ENCODE measurements at places on chromosomes 5 and 9.

GRCh38 chr5:156137071-156137869, 189.7 kb upstream of the SGCD start:
- DNase-seq: no peak

GRCh38 chr5:55599148-55600050, 64.6 kb upstream of the PLPP1 start:
- no peak for DNase-seq

GRCh38 chr5:116908537-116908936, 333.9 kb upstream of the SEMA6A start:
- no peak for DNase-seq

DNA sequence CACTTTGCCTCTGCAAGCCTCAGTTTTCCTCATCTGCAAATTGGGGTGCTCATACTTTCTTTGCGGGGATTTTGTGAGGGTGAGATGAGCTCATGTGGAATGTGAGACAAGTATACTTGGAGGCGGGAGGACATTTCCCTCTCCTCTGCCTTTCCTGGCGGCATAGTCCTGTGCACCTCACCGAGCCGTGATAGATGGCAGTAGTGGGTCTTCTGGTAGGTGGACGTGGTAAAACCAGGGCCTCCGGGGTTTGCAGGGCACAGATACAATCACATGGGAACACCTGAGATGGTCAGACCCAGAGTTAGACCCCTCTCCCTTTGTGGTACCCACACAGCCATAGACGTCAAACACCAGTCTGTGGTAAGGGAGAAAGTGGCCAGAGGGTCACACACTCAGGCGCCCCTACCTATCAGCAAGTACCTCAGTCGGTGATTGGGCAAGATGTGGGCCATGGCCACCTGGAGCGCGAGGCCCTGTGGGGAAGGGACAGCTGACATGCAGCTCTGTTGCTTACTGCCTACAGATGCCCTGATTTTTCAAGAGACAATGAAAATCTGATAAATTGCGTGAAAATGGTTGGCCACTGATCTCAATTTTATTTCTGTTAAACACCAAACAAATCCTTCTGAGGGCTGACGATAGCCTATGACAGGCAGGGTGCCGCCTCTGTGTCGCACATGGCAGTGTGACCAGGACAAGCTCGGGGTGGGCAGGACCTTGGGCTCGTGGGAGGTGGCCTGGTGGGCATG, 9.9 kb downstream of the ERGIC1 start:
- no peak for DNase-seq

DNA sequence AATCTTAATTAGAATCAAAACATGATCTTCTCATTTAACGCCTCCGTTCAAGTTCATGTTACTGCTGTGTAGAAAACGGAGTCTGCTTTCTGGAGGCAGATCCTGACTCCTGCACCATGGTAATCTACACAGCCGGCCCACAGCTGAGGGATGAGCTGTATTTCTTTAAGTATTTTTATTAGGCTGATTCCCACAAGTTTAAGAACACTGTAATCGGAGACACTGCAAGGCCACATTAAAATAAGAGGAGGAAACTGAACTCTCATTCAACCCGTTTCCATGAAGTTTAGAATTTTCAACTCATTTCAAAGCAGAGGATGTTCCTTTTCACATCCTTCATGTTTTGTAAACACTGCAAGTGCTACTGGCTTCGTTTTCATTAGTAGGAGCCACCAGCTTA, 372.2 kb downstream of the NFIB start:
- DNase-seq: no peak

- DNase-seq: no peak
These were observed 363.0 kb upstream of the RIOK2 start for GRCh38 chr5:97545886-97546535.

DNA sequence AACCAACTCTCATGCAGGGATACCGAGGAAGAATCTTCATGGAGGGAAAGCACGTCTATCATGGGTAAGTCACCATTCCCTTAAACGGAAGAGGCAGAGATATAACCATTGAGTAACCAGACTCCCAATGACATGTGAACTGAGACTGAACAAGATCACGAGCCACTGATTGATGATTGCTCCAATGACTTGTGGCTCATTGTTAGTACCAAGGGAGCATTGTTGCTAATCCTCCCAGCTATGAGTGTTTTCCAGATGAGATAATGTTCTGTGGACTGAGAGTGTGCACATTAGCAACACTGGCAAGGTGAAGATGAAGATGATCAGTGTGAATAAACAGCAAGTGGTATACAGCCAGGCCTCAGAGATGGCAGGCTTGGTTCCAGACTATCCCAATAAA, 219.2 kb upstream of the MAP3K1 start:
- DNase-seq: peak; percentile 58

DNA sequence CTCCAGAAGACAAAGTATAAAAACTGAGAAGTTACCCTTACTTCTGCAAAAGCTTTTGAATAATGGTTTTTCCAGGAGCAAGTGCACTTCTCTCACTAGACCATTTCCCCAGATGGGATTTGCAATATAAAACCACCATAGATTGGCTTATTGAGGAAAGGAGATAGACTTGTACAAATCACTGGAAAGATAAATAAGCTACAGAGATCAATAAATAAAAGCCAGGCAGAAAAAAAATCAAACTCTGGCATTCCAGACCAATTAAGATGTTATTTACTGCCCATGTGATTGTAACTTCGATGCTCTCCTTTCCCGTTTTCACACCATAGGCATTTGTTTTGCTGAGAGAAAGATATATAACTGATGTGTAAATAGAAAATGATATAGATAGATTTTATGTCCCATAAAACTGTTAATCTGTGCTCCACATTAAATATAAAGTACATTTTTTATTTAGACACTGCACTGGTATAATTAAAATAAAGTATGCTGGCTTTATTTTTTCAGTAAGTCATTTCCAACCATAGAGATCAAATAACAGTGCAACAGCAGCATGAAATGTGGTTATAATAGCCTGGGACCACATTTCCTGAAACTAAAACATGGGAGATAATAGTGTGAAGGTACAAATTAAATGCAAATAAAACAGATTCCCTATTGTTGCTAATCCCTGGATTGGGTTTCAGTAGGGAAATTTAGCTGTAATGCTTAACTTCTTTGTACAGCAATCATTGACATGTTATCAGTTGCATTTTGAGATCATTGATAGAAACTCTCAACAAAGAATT, 177.7 kb downstream of the NR2F1-AS1 start:
- no peak for DNase-seq

DNA sequence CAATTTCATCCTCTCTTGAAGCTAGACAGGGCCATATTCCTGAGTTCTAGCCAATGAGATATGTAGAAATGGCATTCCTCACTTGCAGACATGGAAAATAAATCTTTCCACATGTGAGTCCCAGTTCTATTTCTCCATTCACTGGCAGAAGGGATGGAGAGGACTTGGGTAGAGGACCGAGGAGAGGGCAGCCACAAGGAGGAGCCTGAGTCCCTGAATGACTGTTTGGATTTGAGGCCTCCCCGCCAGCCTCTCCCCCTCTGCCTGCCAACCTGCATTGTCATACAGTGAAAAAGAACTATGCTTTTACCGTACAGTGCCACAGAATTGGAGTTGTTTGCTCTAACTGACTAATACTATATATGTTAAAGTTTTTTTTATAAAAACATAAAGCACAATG, 583.0 kb upstream of the WWC1 start:
- DNase-seq: no peak

GRCh38 chr9:129270205-129270604, 92.1 kb upstream of the IER5L start:
- no peak for DNase-seq

DNA sequence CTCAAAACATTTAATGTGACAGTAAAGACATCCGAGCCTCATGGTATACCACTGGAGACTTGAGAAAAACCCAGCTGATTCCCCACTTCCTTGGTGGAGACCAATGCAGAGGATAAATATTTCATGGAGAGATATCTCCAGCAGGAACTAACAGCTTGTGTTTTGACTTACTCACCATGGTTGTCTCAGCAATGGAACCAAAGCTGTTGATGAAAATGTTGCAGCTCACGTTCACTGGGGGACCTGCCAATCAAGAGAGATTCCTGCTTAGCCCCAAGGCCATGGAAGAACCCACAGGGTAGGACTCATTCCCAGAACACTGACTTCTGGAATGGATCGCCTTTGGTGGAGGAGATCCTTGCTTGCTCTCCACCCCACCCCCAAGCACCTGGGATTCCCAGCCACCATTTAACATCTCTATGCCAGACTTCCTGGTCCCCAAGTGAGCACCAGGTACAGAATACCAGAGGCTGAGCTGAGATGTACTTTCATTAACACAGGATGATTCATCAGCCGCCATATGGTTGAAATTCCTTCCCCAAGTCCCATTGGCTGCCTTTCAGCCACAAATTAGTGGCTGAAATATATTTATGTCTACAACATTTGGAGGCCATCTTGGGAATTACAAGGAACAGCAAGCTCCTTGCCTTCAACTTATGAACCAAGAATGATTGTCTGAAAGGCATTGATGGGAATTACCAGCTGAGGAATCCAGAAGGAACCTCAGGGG, 37.9 kb downstream of the GLRA1 start:
- DNase-seq: no peak

GRCh38 chr9:99509900-99510535, 287.9 kb downstream of the SEC61B start:
- DNase-seq: no peak

DNA sequence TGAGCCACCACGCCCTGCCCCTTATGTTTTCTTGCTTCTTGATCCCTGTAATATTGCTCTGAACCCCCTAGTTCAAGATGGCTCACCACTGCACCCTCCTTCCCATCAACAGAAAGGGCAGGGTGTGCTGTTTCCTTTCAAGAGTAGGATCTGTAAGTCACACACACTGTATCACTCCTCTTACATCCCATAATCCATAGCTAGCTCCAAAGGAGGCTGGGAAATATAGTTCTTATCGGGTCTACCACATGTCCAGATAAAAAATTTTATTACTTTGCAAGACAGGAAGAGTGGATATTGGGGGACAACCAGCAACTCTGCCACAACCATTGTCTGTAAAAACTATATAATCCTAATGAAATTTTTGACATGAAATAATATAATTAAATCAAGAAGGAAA, 79.6 kb downstream of the C9orf50 start:
- no peak for DNase-seq

GRCh38 chr9:108207561-108208165, 648.1 kb downstream of the ACTL7B start:
- DNase-seq: no peak

DNA sequence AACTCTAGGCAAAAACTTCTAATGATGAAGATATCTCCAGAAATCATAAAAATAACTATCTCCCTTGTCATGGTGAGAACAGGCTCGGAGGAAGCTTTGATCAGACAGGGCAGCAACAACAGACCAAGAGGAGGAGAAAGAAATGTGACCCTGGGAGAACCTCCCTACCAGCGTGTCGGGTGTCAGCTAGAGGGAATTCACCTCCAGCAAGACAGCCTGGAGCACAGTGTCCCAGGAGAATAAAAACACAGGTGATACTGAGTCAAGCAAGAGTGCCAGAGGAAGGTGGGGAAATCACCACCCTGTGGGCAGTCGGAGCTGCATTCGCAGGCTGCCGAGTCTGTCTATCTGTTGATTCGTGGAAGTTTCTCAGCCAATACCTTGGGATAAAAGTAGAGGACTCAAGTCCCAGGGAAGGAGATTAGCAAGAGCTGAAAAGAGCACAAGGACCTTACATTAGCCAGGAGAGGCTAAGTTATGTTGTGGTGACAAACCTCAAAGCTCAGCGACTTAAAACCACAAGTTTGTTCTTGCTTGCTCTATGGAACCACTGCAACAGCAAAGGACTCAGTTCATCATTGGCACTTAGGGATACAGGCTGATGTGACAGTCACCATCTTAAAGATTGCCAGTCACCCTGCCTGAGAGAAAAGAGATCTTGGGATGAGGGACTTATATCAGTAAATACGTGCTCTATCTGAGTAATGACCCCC, 598.3 kb downstream of the CCDC171 start:
- no peak for DNase-seq

DNA sequence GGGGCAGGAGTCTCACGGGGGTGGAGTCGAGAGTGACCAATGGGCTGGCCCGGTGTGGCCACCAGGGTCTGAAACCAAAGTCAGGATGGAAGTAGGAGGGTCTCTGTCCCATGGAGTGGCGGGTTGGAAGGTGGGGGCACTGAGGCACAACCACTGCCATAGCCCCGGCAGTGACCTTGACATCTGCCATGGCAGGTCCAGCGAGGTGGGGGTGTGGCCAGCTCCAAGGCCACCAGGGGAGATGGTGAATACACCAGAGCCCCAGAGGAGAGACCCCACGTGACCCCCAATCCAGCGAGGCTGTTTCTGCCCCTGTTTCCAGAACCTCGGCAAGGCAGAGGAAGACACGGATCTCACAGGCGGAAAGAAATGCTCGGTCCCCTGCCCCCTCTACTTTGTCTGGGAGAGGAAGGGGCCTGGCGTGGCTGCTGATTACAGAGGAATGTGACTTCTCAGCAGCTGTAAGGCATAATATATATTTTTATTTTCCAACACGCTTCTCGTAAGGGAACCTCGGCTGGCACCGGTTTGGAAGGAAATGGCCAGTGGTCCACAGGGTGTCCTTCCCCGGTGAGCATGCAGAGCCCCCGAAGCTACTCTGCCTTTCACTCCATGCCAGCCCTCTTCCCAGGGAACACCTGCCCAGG, 105.7 kb upstream of the SARDH start:
- DNase-seq: no peak

DNA sequence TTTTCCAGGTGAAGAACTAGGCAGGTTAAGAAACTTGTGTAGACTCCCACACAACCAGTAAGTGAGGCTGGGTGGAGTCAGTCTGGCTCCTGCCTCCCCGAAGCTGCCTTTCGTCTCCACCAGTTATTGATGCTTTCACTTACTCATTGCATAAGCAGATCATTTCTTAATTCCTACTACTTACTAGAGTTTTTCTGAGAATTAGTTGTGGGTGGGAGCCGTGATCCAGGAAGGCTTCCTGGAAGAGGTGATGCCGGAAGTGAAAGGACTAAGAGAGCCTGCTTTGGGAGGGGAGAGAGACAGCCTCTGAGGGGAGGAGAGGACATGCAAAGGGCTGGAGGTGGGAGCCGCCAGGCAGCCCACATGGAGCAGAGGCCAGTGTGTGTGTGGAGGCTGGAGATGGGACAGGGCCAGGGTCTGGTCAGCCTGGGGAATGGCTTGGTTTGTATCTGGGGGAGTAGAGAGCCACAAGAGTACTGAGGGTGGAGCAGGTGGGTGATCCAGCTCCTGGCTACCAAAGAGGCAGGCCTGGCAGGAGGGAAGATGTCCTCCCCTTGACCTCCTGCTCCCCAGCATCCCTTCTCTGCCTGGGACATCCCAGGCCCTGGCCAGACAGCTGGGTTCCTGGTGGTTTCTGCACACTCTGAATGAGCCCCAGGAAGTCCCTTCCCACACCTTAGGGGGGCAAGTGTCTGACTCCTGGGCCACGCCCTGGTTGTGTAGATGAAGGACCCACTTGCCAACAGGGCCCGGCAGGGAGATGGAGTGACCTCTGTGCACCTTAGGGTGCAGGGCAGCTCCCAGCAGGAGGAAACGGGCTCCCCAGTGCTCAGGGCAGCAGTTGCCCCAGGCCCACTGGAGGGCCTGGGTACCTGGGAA, 12.2 kb upstream of the CARD19 start:
- DNase-seq: no peak
